ENCODE measurements at places on chromosomes 6 and 20.

GRCh38 chr6:109143191-109143590, 47.9 kb downstream of the CEP57L1 start:
- no peak for DNase-seq

DNA sequence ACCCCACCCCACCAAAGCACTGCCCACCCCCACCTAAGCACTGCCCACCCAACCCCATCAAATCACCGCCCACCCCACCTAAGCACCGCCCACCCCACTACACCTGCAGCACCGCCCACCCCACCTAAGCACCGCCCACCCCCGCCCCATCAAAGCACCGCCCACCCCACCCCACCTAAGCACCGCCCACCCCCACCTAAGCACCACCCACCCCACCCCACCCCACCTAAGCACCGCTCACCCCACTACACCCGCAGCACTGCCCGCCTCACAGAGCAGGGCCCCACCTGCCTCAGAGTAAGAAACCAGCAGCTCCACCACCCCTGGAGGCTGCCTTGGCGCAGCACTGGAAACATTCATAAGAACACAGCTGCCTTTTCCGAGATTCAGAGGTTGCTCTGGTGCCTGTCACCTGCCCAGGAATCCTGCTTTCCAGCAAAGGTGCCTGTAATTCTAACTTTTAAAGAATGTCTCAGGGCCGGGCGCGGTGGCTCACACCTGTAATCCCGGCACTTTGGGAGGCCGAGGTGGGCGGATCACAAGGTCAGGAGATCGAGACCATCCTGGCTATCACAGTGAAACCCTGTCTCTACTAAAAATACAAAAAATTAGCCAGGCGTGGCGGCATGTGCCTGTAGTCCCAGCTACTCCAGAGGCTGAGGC, 148.2 kb downstream of the BMP7 start:
- DNase-seq: no peak

- DNase-seq: no peak
Observed at GRCh38 chr20:34922654-34923381, 32.8 kb downstream of the GSS start.

GRCh38 chr6:82114748-82115147, 132.8 kb downstream of the IBTK start:
- DNase-seq: no peak

GRCh38 chr20:40997116-40997515, 31.5 kb upstream of the TOP1 start:
- DNase-seq: no peak

GRCh38 chr6:1832358-1832757, 222.6 kb downstream of the FOXC1 start:
- no peak for DNase-seq

GRCh38 chr6:49463612-49463967, 420 bp downstream of the CENPQ start:
- no peak for DNase-seq

GRCh38 chr6:137995371-137995770, 111.8 kb downstream of the PERP start:
- no peak for DNase-seq

- no peak for DNase-seq
Observed at GRCh38 chr6:158708239-158708638, 58.4 kb downstream of the SYTL3 start.

- no peak for DNase-seq
Observed at GRCh38 chr20:14790190-14790589, 452.8 kb upstream of the FLRT3 start.

- DNase-seq: peak; percentile 44
Observed at GRCh38 chr6:8983202-8983688, 547.9 kb upstream of the SLC35B3 start.
